ENCODE measurements at places on chromosomes 6 and 20.

- DNase-seq: peak; percentile 55
These were observed 22.6 kb upstream of the BTN3A2 start for GRCh38 chr6:26342106-26343004.

DNA sequence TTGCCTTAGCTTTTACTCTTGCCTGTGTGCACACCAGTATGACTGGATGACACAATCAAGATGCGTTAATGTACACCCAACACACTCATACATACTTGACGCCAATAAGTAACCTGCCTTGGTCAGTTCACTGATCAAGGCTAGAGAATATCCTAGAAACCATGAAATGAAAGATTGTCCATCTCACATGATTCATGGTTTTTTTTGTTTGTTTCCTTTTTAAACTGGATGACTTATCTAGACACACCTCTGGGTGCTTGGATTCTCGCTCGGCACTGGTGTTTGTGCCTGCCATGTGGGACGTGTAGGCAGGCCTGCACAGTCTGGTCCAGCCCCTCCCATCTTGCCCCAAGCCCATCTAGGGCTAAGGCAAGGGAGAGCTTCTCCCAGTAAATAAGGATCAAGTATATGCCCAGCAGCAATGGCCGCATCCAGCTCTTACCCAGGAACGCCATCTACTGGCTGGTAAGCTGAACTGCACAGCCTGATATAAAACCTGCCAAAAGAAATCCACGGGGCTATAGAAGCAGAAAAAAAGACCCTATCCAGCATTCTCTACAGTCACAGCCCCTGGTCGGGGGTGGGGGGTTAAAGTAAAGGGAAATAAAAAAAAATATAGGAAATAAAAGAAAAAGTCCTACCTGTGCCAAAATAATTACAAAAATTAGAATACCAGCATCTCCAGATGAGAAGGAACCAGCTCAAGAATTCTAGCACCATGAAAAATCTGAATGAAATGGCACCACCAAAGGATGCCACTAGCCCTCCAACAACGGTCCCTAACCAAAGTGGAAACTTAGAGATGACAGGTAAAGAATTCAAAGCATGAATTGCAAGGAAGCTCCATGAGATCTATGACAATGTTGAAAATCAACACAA, 73.3 kb downstream of the OTOR start:
- DNase-seq: peak; percentile 85

GRCh38 chr6:83488448-83488847, 23.9 kb upstream of the PRSS35 start:
- no peak for DNase-seq

DNA sequence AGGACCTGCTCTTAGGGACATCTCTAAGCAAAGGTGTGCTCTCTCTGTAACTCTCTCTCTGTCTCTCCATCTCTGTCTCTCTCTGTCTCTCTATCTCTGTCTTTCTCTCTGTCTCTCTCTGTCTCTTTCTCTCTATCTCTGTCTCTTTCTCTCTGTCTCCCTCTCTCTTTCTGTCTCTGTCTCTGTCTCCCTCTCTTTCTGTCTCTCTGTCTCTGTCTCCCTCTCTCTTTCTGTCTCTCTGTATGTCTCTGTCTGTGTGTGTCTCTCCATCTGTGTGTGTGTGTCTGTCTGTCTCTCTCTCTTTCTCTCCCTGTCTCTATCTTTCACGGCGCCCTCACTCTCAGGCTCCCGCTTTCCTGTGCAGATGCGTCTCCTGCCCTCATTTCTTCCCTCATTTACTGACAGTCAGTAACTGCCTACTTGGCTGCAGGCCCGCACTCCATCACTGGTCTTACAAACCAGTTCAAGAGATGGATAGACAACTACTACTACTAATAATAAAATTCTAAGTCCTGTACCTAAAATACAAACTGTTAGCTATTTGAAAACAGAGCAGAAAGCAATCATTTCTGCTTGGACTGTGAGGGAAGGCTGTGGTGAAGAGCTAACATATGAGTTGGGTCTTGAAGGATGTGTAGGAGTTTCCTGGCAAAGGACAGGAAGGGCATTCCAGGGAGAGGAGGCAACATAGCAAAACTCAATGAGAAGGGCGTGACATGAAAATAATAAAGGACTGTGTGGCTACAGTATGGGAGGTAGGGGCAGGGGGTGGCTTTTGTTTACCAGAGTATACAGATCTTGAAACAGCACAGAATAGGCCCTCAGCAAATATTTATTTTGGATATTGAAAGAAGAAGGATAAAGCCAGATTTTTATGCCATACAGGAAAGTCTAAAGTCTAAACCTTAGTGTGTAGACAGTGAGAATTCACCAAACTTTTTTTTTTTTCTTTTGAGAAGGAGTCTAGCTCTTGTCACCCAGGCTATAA, 67.8 kb upstream of the TAB2 start:
- DNase-seq: no peak

DNA sequence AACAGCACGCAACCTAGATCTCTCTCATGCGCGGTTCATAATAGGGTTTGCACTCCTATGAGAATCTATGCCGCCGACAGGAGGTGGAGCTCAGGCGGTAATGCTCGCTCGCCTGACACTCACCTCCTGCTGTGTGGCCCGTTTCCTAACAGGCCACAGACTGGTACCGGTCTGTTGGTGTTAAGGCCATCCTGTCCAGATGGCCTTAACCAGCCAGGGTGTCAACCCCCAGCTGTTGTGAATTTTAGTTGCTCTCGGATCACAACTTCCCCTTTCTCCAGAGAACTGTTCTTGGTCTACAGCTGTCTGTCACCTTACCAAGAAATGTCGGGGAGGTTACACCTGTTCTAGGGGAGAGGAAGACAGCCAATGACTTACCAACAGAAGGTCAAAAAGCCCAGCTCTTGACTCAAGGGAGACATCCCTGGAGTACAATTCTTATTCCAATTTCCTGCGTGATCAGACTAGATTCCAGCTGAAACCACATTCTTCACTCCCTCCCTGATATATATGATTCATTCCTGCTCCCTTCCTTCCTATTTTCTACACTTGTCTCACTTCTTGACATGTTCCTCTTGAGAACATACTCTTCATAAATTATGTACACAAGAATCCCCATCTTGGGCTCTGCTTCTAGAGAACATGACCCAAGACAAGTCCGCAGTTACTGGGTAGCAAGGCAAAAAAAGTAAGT, 23.1 kb upstream of the DNAAF9 start:
- no peak for DNase-seq

GRCh38 chr6:52505726-52506409, 71.0 kb downstream of the TRAM2 start:
- no peak for DNase-seq

- no peak for DNase-seq
These were observed 761.4 kb upstream of the MAN1A1 start for GRCh38 chr6:120111001-120111400.

DNA sequence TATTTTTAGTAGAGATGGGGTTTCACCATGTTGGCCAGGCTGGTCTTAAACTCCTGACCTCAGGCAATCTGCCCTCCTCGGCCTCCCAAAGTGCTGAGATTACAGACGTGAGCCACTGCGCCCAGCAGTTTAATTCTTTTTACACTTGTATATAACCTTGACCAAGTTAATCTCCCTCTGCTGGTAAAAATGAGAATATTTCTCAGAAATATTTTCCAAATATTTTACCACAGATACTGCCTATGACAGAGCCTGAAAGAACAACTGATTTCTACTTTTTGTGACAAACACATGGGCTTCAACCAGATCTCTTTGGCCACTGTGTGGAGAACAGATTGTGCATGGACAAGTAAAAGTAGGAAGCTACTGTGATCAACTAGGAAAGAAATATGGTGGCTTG, 21.2 kb upstream of the NHSL1 start:
- peak; percentile 40 for DNase-seq

DNA sequence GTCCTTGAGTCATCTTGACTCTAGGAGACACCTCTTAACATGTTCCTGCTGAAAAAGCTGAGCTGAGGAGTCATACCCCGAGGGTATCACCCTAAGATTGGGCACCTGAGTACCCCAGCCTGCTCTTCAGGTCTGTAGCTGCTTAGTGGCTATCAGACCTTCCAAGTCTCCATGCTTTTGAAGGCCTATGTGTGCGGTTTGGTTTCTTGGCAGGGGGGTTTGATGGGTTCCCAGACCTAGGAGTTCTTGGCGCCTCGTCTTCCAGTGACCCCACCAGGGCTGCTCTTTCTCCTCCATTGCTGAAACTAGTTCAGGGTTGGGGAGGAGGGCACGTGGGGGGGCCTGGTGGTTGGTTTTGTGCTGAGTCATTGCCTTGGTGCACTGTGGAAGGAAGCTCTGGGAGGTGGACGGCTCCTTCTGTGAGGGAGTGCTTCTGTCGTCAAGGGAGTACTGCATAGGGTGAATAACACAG, 20.1 kb downstream of the IGF2R start:
- DNase-seq: no peak

- DNase-seq: no peak
These were observed 212.5 kb upstream of the CNR1 start for GRCh38 chr6:88378639-88379038.

DNA sequence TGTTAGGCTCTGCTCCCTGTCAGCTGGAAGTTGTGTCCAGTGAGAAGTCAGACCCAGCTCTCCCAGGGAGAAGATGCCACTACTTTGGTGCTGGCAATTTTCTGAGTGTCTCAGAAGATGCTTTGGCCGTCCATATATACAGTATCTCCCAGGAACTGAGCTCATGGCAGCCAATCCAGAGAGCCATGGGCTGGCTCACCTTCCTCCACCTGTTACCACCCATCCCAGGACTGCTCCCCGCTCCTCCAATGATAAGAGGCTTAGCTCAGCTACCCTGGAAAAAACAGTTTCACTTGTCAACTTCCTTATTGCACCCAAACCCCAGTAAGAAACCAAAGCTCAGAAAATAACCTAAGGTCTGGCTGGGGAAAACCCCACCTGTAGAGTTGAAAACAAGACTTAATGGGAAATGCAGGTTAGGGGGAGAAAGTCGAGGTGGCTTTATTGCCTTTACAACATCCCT, at the start of gene BNIP5:
TSS of gene BNIP5 (minus strand) at position 110 of the 463 bp plus-strand sequence. CDS start 6,198 bp downstream, outside the sequence.
- no peak for DNase-seq

GRCh38 chr6:127516662-127517273, 2.4 kb downstream of the MTCL3 start:
- DNase-seq: peak; percentile 77

- no peak for DNase-seq
These were observed 3.2 kb downstream of the SNX21 start for GRCh38 chr20:45836841-45837240.

GRCh38 chr6:76435174-76435573, 362.7 kb upstream of the IMPG1 start:
- no peak for DNase-seq

DNA sequence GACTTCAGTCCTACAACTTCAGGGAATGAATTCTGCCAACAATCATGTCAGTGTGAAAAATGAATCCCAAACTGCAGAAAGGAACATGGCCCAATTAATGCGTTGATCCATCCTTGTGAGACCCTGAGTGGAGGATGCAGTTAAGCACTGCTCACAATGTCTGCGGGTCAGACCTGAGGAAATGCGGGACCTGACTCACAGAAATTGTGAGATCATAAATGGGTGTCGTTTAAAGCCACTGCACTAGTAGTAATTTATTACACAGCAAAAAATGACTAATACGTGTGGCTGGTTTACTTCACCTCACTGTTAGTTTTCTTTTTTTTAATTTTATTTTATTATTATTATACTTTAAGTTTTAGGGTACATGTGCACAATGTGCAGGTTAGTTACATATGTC, 505.0 kb downstream of the PRKN start:
- DNase-seq: no peak

DNA sequence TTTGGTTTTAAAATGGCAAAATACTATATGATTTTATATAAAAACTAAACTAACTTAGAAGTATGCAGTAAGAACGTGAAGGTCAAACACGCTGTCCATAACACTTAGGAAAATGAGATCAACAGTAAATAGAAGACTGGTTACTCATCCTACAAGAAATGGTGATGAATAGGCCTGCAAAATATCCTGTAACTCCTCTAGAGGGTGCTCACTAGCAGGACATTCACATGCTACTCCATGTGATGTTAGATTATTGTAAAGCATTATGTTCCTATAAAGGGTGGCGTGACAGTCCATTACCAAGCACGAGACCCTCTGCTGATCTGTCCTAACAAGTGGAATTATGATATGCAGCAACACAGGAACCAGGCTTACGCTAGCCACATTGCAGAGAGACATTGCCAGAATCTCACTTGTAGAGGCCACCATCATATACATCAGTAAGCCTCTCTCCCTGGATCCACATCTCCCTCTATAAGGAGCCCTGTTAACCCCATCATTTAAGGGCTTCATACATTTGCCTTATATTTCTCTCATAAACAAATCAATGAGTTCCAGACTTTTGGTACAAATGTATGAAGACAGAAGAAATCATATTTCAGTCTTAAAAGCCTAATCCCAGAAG, 18.0 kb upstream of the DEFB129 start:
- DNase-seq: peak; percentile 63

DNA sequence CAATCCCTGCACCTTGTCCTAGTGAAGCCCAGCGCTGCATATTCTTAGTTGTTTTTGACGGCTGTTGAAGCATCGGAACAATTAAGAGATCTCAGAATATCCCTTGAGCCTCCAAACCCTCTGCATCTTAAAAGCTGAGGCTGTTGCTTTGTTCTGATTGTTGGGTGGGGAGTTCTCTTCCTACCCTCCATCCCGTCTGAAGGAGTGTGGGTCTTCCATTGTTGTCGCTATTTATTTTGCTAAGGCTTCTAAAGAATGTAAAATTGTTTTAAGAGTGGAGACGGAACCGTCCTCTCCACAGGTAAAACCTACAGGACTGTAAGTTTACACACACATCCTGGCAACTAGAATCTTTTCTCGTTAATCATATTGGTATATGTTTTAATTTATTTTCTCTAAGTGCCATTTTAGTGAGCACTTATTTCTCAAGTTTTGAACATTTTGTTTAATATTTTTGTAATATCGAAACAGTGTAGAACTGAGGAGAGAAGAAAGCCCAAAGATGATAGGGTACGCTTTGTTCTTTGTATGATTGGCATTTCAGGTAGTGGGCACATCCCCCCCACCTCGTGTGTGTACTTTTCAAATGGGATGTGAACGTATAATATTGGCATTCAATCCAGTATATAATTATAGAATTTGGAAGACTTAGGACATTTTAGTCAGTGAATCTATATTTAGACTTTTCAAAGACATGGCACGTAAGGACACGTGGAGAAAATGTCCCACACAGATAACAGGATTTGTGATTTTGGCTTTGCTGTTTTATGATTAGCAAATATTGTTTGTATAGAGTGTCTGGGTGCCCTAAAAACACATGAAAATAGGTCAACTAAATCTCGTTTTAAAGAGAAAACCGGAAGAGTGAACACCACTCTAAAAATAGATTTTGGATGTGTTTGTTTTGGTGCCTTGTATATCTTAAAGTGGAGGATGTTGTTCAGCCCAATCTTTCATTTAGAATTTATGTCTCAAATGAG, 1.3 kb downstream of the RNF146 start:
- no peak for DNase-seq

DNA sequence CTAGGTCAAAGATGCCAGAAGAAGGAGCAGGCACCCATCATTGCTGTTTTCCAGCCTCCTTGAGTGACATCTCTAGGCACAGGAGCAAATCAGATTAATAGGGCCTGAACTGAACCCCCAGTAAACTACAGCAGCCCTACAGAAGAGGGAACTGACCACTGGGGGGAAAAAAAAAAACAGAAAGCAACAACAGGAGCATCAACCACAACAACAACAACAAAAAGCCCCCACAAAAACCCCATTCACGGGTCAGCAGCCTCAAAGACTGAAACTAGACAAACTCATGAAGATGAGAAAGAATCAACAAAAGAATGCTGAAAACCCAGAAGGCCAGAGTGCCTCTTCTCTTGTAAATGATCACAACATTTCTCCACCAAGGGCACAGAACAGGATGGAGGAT, 537.4 kb upstream of the BTBD3 start:
- no peak for DNase-seq

- no peak for DNase-seq
These were observed 16.2 kb downstream of the LATS1 start for GRCh38 chr6:149701714-149702113.
